ENCODE measurements at places on chromosomes 11 and 22. TPM values are rescaled to one million over a fixed set of nuclear protein-coding genes. Genes with fewer than 3 reads are reported as not detected.

DNA sequence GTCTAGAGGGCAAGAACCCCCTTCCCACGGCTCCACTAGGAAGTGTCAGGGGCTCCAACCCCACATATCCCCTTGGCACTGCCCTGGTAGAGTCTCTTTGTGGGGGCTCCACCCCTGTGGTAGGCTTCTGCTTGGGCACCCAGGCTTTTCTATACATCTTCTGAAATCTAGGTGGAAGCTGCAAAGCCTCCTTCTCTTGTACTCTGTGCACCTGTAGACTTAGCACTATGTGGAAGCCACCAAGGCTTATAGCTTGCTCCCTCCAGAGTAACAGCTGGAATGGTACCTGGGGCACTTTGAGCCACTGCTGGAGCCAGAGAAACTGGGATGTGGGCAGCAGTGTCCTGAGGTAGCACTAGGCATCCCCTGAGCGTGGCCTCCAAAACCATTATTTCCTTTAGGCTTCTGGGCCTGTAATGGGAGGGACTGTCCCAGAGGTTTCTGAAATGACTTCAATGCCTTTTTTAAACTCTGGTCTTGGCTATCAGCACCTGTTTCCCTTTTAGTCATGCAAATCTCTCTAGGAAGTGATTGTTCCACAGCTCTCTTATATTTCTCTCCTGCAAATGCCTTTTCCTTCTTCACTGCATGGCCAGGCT lies 68.4 kb downstream of the TRAF6 start:
- DNase-seq, result no peak

- DNase-seq, result no peak
Observed at GRCh38 chr11:94457118-94458029, 36.3 kb downstream of the MRE11 start.

DNA sequence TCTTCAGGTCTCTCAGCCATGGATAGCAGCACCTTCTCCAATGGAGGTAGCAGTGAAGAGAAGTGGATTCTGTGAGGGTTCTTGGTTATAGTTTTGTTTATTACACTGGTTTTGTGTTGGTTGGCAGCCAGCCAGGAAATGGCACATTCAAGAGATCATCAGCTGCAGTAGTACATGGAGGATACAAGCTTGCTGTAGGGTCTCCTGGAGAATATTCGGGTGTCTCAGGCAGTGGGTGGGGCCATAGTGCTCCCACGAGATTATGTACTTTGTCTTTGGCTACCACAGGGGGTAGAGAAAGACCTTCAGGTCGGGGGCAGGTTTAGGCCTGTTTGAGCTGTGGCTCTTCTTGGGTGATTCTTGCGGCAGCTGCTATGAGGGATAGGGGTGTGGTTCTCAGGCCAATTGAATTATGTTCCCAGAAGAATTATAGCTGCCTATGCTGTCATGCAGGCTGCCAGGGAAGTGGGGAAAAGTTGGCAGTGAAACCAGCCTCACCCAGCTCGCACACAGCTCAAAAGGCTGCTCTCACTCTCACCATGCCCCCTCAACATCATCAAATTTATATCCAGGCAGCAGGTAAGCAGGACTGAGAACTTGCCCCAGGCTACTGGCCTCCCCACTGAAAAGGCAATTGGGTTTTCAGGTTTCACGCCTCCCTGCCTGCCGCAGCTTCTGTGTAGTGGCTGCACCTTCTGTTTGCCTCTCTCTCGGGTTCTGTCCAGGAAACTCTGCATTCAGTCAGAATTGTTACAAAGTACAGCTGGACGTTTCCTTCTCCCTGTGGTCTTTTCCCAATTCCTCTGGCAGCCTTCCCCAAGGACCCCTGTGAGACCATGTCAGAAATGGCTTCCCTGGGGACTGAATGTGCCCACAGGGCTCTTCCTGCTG lies 435.5 kb downstream of the LUZP2 start:
- no peak for DNase-seq

Gene MFNG
- total RNA-seq, result 101 TPM

- DNase-seq, result no peak
Observed at GRCh38 chr11:114586797-114587196, 8.8 kb downstream of the NXPE4 start.

- no peak for DNase-seq
Observed at GRCh38 chr11:67687986-67688385, 13.6 kb upstream of the ALDH3B2 start.

- no peak for DNase-seq
Observed at GRCh38 chr11:134313821-134314607, 17.8 kb upstream of the GLB1L2 start.

- no peak for DNase-seq
Observed at GRCh38 chr22:19480173-19480568, 451 bp downstream of the CDC45 start.

DNA sequence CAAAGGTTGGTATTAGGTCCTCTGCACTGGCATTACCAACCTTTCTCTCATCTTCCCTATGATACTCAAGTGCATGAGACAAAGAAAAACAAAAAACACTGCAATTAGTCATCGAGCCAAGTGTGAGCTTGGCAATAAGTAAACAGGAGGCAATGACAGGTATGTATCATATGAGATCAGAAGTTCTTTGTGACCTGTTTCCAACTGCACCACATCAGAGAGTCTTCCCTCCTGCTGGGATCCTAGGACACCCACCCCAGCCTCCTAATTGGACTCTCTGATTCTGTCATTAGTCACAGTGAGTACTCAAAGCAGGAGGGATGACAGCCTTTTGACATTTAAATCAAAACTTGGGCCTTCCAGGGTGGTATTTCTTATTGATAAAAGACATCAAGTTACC lies 7.8 kb upstream of the JAML start:
- no peak for DNase-seq

- DNase-seq, result no peak
Observed at GRCh38 chr11:76232026-76232665, 25.8 kb upstream of the WNT11 start.

Gene SLC25A18
- total RNA-seq, result not detected

GRCh38 chr11:115222218-115222862 lies 281.9 kb downstream of the CADM1 start:
- DNase-seq, result no peak

DNA sequence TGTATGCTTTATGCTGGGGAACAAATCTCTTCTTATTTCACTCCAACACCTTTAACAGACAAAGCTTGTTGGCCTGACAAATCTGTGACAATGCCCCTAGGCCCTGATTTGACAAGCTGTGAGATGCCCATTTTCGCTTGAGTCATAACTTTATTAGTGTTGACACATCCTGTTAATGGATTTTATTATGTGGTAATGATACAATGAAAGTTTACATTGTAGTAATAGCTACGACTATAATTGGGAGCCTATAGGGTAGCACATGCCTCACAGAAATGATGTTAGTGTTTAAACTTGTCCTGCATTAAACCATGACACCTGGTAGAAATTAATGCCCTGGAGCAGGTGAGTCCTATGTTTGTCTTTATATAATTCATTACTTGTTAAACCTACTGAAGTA lies 3.3 kb upstream of the MMP10 start:
- no peak for DNase-seq

DNA sequence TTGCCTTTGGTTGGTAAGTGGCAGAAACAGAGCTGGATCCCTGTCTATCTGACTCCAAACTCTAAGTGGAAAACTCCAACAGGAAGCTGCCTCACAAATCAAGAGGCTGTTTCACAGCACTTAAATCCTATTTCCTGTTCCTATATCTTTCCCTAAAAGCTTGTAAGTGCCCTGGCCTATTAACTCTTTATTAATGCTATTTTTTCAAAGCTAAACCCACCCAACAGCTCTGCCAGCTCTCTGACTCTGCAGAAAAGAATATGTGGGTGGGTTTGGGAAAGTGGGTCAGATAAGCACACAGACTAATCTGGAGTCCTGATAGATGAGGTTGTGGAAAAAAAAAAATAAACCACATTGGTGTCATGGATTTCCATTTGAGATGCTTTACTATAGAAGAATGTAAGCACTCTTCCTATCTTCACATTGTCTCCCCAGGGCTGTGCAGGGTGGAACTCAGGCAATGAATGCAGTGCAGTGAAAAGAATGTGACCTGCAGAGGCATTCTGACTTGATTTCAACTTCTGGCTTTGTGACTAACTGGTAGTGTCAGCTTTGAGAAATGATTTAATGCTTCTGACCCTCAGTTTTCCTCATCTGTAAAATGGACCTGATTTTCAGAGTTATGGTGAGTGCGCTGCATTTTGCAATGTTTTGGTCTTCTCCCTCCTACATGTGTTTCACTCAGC lies 125.6 kb downstream of the AASDHPPT start:
- DNase-seq, result no peak

- DNase-seq, result no peak
Observed at GRCh38 chr11:95222817-95223216, 8.2 kb downstream of the SESN3 start.

Gene TBC1D10A
- 107 TPM for total RNA-seq

Gene TSGA10IP
- not detected for total RNA-seq

- DNase-seq, result no peak
Observed at GRCh38 chr22:19972652-19973550, 31.3 kb upstream of the TXNRD2 start.

GRCh38 chr11:34344768-34345539 lies 12.9 kb downstream of the ABTB2 start:
- no peak for DNase-seq

Gene GPR83
- total RNA-seq, result not detected

DNA sequence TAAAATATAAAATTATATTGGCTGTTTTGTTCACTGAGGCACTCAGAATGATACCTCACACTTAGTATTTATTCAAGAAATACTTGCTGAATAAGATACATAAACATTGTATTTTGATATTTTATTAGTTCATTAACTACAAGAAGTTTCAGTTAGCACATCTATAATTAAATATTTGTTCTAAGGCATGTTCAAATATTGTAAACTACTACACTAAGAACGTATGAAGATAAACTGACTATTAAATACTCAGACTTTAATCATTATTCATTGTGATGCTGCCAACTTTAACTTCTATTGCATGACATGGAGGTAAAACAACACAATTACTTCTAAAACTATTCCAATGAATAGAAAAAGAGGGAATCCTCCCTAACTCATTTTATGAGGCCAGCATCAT lies 129.5 kb downstream of the ATG16L2 start:
- DNase-seq, result no peak

- DNase-seq, result peak; percentile 72
Observed at GRCh38 chr11:17972987-17973386, 39.9 kb downstream of the SERGEF start.

DNA sequence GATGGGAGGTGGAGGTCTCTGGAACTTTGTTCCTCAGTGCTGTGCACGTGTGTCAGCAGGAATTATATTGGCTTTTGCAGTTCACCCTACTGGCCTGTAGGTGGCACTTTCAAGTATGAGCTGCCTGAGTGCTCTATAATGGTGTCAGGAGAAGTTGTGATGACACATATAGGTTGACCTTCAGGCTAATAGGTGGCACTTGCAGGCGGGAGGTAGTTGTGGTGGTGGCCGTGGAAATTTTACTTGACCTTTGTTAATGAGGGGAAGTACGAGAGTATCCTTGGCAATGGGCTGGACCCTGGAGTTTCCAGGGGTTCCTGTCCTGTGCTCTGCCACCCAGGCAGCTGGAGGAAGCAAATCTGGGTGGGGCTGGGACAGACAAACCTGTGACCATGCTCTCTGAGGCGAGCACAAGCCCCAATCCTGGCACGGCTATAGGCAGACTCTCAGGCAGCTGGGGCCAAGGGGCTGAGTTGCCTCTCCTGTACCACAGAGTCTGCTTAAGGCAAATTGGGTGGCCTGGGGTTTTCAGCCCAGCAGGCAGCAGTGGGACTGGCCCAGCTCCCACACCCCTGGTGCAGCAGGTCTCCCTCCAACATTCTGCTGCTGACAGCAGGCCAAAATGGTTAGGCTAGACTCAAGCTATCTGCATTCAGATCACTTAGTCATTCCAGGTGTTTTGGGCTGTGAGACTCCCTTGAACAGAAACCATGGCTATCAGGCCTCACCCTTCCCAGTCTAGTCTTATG lies 147.5 kb upstream of the CTSC start:
- no peak for DNase-seq

Gene APLNR
- 15.1 TPM for total RNA-seq

GRCh38 chr22:36738416-36739020 lies 35.0 kb upstream of the CACNG2 start:
- DNase-seq, result peak; percentile 30

DNA sequence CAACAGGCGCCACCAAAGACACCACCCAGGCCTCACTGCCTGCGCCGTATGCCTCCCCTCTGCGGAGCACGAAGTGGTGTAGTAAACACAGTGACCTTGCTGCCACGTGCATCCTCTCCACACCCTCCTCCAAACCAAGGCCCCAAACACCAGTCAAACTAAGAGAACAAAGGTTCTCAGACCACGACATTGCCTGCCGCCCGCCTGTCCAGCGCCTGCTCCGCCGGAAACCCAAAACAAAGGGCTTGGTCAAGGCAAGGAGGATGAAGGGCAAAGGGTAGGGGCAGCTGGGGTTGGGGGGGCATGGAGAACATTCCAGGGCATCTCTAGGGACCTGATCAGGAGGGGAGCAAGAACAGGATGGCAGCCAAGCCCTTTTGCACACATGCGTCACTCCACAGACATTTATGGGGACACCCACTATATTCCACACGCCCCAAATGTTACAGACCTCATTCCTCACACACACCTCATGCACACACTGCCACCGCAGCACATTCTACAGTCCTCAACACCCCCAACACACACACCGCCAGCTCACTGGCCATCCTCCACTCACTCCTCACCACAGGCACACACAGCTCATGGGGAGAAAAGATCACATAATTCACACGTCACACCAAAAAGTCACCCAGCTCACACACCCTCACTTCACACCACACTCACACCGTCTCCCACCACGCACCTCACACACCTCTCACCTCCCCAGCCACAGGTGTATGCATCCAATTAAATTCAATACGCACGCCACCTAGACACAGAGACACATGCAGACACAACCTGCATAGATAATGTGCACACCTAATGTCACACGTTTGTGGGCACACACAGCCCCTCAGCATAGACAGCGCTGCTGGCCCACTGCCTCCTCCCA lies 34.5 kb downstream of the PDE2A start:
- DNase-seq, result no peak

Gene SCN3B
- total RNA-seq, result 4.7 TPM

- DNase-seq, result no peak
Observed at GRCh38 chr11:112363527-112363926, 102.9 kb upstream of the PLET1 start.

GRCh38 chr11:27329867-27330632 lies 33.0 kb downstream of the CCDC34 start:
- DNase-seq, result no peak

Gene FOLR1
- not detected for total RNA-seq

- DNase-seq, result peak; percentile 30
Observed at GRCh38 chr11:47641600-47642098, 710 bp downstream of the MTCH2 start.

Gene CSRP3
- total RNA-seq, result not detected

DNA sequence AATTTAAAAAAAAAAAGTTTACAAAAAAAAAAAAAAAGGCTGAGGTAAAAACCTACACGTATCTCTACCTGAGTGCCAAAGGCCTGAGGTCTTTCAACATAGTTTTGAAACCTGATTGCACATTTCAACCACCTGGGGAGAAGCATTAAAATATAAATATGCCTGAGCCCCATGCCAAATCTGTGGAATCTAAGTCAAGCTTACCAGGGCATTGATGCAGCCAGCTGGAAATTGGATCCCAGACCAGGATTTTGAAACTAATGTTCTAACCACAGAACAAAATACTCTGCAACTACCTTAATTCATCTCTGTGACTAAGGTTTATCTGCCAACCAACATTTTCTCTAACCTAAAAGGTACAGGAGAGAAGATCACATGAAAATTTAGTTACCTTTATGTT lies 38.8 kb upstream of the CHRNA10 start:
- DNase-seq, result no peak

GRCh38 chr11:65437436-65438227 lies 15.0 kb downstream of the NEAT1 start:
- DNase-seq, result no peak

- no peak for DNase-seq
Observed at GRCh38 chr11:66412110-66412509, 8.7 kb upstream of the NPAS4 start.

GRCh38 chr11:106463796-106464201 lies 386.3 kb downstream of the AASDHPPT start:
- DNase-seq, result no peak

Data from ascending aorta (tissue), 2 donors.